ENCODE measurements at places on chromosomes 3 and 15. TPM values are rescaled to one million over a fixed set of nuclear protein-coding genes. Genes with fewer than 3 reads are reported as not detected.

DNA sequence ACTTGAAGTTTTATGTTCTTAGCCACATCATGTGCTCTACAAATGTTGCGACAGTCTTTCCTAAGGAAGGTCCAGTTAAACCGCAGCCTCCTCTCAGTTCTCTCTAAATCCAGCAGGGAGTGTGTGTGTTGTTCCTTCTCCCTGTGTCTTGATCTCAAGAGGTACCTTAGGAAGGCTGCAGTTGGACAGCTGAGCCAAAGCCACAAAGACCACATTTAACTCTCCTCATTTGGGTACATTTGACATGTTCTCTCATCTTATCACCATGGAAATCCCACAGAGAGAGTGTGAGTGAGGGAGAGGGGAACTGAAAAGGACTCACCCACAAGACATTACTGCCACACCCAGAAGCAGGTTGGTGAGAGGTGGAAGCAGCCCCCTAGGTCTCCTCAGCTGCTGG is 79.5 kb downstream of the CD200R1L start:
- no peak for DNase-seq

DNA sequence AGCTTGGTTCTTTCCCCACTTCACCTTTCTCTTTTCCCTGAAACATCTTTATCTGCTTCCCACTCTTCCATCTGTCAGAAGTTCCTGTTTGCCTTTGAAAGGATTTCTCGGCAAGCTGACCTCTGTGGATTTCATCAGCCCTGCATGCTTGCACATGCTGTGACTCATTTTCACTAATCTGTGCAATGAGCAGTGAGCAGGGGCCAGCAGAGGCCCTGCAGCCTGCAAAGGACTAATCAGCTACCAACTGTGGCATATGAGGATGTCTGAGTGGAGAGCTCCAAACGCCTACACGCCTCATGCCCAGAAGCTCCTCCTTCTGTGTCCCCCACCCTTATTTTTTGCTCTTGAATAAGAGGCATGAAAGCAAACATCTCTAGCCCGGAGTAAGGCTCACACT is 333.0 kb upstream of the SEMA6D start:
- no peak for DNase-seq

DNA sequence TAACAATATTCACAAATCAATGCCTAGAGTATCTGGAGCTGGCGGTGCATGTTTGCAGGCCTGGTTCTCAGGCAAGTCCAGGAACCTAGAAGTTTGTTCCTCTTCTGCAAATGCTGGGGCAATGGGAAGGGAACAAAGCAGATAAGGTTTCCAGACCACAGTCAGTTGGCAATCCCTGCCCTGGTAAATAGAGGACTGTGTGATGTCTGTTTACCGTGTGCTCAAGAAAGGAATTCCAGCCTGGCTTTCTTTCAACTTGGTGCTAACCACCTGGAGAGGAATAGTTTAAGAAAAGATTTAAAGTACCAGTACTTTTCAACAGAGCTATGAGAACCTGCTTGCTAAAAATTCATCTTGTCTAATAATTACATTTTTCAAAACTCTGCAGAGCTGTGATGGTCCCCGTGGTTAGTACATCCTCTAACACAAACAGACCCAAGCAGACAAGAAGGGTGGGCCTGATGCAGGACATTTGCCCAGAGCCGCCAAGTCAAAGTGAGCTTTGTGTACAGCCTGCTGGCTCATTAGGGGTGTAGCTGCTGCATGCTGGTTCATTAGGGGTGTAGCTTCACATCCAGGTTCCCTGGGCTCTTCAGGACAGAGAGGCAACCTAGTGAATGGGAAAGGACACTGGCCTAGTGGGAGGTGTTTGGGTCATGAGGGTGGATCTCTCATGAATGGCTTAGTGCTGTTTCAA is 220.5 kb downstream of the SQOR start:
- no peak for DNase-seq

DNA sequence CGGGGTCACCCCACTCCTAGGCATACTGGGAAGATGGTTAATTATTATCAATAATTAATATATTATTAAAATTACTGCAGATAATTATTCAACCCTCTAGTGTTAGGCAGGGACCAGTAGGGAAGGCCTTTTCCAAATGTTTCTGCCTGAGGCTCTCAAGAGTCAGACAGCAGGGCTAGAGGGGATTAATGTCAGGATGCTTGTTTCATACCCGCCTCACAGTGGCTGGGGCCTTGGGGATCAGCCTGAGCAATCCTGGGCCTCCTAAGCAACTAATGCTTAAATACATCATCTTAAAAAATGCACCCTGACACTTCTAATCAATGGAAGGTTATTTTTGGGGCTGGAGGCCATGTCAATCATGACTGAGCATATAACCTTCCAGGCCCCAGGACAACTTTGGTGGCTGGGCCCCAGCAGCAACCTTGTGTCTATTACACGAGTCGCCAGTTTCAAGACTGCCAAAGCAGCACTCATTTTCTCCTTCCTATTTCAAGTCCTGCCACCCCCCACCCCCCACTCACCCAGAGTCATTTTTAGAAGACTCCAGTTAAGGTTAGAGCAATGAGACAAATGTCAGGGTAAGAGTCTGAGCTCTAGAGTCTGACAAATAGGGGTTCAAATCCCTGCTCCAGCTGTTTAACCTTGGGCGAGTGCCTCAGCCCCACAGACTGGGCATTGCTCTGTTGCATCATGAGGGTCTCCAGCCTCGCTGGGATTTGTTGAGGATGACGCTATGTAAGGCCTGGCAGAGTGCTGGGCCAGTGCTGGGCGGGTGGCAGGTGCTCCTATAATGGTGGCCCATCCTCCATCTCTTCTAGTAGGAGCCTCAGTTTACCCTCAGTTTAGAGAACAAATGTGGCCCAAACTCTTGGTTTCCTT is 6.1 kb downstream of the AMOTL2 start:
- no peak for DNase-seq

Gene MASP1
- total RNA-seq: 129 TPM

Gene COLQ
- 1.7 TPM for total RNA-seq

Gene C3orf22
- not detected for total RNA-seq

Measured in Right ventricle myocardium inferior (tissue), 1 donor.